ENCODE measurements at places on chromosomes 3 and 15.
A peak's percentile ranks its signal among the peaks of the same experiment; 100 is the strongest.

- no peak for DNase-seq
These were observed 143.1 kb downstream of the LSAMP start for GRCh38 chr3:116302087-116302747.

GRCh38 chr3:110773413-110773954, 298.1 kb upstream of the NECTIN3 start:
- no peak for DNase-seq

GRCh38 chr3:167095976-167096375, 284.1 kb downstream of the ZBBX start:
- no peak for DNase-seq

DNA sequence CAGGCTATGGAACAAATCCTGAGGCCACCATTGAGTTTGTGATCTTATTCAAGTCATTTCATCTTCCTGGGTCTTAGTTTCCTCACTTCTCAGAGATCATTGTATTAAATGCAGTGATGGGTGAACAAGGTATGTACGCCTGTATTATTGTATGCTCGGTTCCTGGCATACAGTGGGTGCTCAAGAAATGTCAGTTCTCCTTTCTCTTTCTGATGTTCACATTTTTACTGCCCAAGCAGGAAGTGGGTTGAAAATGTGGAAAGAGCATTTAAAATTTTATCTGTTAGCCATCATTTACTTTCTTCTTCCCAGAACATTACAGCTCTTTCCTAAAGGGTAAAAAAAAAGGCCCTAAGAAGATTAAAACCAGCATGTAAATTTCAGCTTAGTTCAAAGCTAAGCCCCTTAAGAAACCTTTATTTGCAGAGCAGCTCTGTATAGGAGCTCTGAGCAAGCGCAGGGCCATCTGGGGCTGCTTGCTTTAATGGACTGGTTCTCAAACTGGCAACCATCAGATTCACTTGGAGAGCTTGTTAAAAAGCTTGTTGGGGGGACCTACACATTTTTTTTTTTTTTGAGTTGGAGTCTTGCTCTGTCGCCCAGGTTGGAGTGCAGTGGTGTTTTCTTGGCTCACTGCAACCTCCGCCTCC, 179.4 kb downstream of the CHST2 start:
- DNase-seq, result no peak

DNA sequence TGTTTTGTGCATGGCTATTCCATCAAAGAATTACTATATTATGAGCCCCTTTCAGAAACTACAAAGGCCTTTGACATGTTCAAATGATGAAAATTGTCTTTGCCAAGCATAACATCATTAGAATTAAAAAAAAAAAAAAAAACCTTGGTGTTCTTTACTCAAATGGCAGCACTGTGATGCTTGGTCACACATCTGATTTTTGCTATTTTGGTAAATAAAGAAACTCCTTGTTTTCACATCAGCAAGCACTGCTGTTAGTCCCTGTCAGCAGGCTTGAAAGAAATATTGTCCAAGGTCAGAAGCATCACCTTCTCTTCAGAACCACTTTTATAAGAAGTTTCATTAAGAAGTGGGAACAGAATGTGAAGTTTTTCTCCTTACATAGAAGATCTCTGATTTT, 537.3 kb downstream of the MFSD1 start:
- DNase-seq, result no peak

DNA sequence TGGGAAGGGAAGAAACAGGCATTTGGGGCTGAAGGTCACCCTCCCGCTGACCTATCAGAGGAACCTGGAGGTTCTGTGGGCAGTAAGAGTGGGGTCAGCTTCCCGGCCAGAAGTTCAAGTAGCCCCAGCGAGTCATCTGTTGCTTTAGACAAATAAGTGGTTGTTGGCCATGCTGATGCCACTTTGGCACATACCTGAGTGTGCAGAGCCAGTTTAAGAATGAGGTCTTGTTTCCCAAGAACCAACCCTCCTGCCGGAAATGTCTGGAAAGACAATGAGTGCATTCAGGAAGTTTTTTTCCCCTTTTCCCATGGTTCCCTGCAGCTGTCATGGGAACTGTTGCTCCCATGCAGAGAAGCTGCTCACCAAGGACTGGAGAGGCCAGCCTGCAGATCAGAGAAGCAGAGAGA, 166.7 kb downstream of the ZNF621 start:
- no peak for DNase-seq

DNA sequence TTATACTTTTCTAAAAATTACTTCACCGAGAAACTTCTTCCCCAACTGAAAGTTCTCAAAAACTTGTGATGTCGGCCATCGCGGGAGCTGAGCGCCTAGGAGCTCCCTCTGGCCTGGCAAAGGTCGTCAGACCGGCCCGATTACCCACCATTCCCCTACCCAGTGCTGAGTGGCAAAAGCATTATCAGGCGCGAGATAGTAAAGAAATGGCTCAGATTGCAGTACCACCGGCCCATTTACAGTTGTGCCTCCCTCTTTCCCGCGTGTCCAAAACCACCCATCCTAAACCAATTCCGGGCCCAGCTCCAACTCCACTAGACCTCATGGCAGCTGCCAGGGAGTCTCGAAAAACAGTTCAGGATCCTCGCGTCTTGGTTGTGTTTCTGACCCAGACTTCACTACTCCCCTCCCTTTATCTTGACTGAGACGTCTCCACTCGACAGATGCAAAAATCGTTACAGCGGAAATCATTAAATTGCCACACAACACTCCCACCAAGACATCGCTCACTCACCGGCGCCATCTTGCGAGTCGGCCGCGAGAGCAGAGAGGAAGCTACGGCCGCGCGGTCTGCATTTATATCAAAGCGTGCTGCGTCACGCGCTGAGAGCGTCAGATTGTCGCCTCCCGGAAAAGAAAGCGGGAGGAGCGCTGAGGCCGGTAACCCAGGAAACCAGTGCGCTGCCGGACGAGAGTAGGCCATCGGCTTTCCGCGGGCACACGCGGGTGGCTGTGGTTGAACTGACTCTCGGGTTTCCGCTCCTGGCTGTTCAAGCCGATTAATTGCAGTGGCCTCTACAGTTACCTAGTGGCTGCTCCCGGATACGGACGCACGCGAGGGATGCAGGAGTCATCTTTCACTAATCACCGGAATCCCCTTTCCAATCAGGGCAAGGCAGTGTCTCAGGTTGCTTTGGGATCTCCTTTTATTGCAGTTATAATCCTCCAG, at the start of gene RPL22L1:
TSS of gene RPL22L1 (minus strand) at position 551 of the 949 bp plus-strand sequence. CDS start at position 523, 28 bp downstream.
- DNase-seq, result peak; percentile 93

- no peak for DNase-seq
These were observed 307.8 kb downstream of the GABRG3 start for GRCh38 chr15:27278761-27279160.

- DNase-seq, result no peak
These were observed 55.2 kb upstream of the CACNA2D3 start for GRCh38 chr3:54067055-54067698.

- no peak for DNase-seq
These were observed 98.3 kb downstream of the THRB start for GRCh38 chr3:24396338-24396737.

Data from CD4-positive, alpha-beta T cell treated with Interleukin-2 at 100 ng/mL for 4 hours (primary cell).